Mesenchymal stem cell (in vitro differentiated cells and primary cell): ENCODE measurements at places on chromosomes 3 and 15.
A peak's percentile ranks its signal among the peaks of the same experiment; 100 is the strongest.

DNA sequence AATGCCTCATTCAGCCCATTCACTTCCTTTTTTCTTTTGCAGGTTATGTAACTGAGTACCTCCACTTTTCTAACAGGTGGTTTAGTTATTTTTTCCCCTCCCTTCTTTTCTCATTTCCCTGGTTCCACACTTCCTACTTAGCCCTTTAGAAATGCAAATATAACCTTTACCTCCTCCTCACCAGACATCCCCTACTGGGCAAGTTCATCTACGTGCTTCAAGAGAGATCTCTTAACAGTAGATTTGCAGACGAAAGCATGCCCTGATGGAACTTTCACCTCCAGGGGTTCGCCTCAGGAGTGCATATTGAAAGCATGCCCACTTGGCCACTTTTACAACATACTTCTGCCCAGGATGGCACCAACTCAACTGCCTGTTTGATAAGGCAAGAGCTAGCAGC, 314.1 kb upstream of the LRRC3B start:
- H3K27me3 ChIP-seq: no peaks in the 10 kb centered on the region
- no peak overlapping the region for H3K27ac ChIP-seq
- H3K4me3 ChIP-seq: no peak overlapping the region
- no peaks in the 10 kb centered on the region for H3K4me1 ChIP-seq
- no peaks in the 10 kb centered on the region for H3K36me3 ChIP-seq

DNA sequence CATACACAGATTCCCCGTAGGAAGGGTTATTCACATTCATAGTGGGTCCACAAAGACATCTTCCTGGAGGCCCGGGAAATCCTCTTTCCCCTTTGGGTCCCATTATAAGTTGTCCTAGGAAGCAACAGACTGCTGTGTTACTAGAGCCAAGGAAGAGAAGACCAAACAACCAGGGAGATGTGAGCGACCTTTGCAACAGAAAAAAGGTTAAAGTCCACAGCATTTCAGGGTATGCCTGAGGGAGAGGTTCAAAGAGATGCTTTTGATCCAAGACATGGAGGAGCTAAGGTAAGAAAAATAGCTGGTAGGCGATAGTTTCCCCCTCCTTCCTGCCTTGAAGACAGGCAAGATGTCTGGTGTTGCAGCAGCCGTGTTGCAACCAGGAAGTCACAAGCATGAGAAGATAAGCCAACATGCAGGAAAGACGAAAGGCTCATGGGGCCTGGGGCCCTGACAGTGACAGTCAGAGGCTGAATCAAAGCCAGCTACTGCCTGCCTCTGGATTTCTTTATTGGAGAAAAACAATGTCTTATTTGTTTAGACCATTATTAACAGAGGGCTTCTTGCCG, 30.9 kb downstream of the EAF1 start:
- H3K27ac ChIP-seq: no peak overlapping the region
- no peak overlapping the region for H3K4me3 ChIP-seq
- no peaks in the 10 kb centered on the region for H3K27me3 ChIP-seq
- no peaks in the 10 kb centered on the region for H3K4me1 ChIP-seq

DNA sequence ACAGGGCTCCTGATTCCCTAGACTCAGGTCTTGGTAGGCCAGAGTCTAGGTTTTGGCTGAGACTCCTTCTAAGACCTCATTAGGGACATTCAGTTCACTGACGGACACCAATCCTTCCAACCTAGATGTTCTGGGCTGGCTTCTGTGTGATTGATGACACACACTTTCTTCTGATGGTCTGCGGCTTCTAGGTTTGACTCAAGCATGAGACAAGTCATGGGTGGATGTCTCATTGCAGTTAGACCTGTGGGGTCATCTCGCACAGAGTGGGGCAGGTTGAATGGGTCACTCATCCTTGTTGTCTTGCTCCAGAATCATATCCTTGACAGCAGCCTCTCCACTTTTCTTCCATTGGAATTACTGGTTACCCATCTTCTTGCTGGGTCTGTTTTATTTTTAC, 35.8 kb downstream of the ARNT2 start:
- no peaks in the 10 kb centered on the region for H3K36me3 ChIP-seq
- no peak overlapping the region for H3K27ac ChIP-seq
- peaks cover 24% of the 10 kb centered on the region for H3K4me1 ChIP-seq
- DNase-seq: no peak

DNA sequence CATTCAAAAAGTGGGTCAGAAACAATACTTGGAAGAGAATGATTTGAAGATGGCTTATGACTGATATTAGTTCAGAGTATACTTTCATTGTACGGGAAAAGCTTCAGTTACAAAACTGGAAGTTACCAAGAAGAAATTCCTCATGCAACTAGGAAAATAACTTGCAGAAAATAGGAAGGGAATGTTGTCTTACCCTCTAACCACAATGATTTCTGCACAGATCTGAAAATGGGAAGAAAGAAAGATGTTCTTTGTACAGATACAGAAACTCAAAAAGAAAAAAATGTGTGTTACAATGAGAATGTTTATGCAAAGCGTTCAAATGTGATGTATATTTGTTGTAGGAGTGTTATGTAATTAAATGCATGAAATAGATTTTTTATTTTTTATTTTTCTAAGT, 3.7 kb downstream of the ZNF280D start:
- DNase-seq: no peak
- H3K4me1 ChIP-seq: peaks cover 7% of the 10 kb centered on the region
- H3K27me3 ChIP-seq: no peaks in the 10 kb centered on the region
- H3K27ac ChIP-seq: no peak overlapping the region
- peaks cover 27% of the 10 kb centered on the region for H3K36me3 ChIP-seq

DNA sequence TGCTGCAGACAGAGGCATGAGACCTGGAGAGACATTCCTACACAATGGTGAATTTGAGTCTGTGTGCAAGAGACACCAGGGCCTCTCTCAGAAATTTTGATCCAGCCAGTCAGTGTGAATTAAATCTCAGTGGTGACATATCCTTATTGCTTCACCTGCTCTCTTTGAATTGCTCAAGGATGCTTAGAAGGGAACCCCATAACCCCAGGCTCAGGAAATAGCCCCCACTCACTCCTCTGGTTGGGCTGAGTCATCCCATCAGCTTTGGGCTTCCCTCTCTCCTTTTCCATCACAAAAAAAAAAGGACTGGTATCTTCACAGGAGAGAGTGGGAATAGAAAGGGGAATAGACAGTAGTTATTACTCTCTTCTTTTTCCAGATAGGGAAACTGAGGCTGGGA, 33.0 kb upstream of the LARS2 start:
- no peak overlapping the region for H3K27ac ChIP-seq
- H3K4me1 ChIP-seq: no peaks in the 10 kb centered on the region
- no peak overlapping the region for H3K4me3 ChIP-seq
- peaks cover 12% of the 10 kb centered on the region for H3K27me3 ChIP-seq

- peaks cover 3% of the 10 kb centered on the region for H3K36me3 ChIP-seq
- peaks cover 7% of the 10 kb centered on the region for H3K4me1 ChIP-seq
- H3K27me3 ChIP-seq: no peaks in the 10 kb centered on the region
Measured at GRCh38 chr15:100928632-100929280, 9.6 kb downstream of the LRRK1 start.

- H3K36me3 ChIP-seq: no peaks in the 10 kb centered on the region
- no peak overlapping the region for H3K4me3 ChIP-seq
- H3K4me1 ChIP-seq: no peaks in the 10 kb centered on the region
- DNase-seq: no peak
- H3K27me3 ChIP-seq: no peaks in the 10 kb centered on the region
Measured at GRCh38 chr15:51314391-51315337, 23.7 kb downstream of the CYP19A1 start.

- DNase-seq: no peak
- no peaks in the 10 kb centered on the region for H3K27me3 ChIP-seq
- no peaks in the 10 kb centered on the region for H3K36me3 ChIP-seq
Measured at GRCh38 chr3:154161806-154162205, 40.6 kb downstream of the ARHGEF26 start.

- no peak for DNase-seq
- no peak overlapping the region for H3K27ac ChIP-seq
- no peaks in the 10 kb centered on the region for H3K36me3 ChIP-seq
- H3K4me3 ChIP-seq: no peak overlapping the region
Measured at GRCh38 chr3:184564685-184565385, 3.2 kb downstream of the EPHB3 start.

GRCh38 chr15:79136434-79137046, 46.0 kb upstream of the RASGRF1 start:
- DNase-seq: no peak
- no peaks in the 10 kb centered on the region for H3K36me3 ChIP-seq
- no peak overlapping the region for H3K4me3 ChIP-seq
- H3K27me3 ChIP-seq: peaks cover 9% of the 10 kb centered on the region
- no peak overlapping the region for H3K27ac ChIP-seq
- H3K4me1 ChIP-seq: no peaks in the 10 kb centered on the region

DNA sequence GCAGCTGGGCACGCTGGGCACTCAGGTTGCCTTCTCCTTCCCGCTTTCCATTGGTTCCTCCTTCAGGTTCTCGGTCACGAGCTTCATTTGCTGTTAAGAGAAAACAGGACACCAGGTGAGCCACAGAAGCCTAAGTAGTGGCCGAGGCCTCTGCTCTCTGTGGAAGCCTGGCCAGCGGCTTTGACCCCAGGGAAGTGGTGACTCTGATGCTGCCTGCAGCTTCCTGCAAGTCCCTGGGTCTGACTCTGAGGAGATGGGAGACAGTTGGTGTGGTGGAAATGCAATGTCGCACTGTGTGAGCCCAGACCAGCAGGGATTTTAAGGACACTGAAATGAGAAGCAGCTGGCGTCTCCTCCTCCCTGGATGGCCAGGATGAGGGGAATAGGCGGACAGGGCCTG, 80.5 kb downstream of the SNRK start:
- no peaks in the 10 kb centered on the region for H3K27me3 ChIP-seq
- H3K4me3 ChIP-seq: no peak overlapping the region
- no peak for DNase-seq
- peaks cover 17% of the 10 kb centered on the region for H3K36me3 ChIP-seq

- peaks cover 6% of the 10 kb centered on the region for H3K4me1 ChIP-seq
- peak overlapping the region; percentile 46 for H3K27ac ChIP-seq
- no peaks in the 10 kb centered on the region for H3K36me3 ChIP-seq
- no peak overlapping the region for H3K4me3 ChIP-seq
- no peaks in the 10 kb centered on the region for H3K27me3 ChIP-seq
Measured at GRCh38 chr3:141323936-141324704, 44.2 kb upstream of the ZBTB38 start.

DNA sequence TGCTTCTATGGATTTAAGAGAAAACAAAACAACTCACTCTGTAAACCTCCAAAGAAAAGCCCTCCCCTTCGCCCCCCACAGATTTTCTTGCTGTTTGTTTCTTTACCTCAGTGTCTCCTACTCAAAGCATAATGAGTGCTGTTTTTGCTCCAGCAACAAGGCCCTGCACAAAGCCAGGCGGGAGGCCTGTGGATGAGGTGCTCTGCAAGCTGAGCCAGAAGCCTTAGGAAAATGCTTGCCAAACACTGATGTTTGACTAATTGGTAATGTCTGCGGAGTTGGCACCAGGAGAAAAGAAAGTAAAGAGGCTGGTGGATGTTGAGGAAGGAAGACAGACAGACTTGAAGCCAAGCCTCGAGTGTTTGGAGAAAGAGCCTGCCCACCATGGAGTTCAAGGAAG, 99.7 kb downstream of the RARB start:
- no peaks in the 10 kb centered on the region for H3K4me1 ChIP-seq
- no peak overlapping the region for H3K4me3 ChIP-seq
- H3K27ac ChIP-seq: no peak overlapping the region

- no peak for DNase-seq
- peaks cover 17% of the 10 kb centered on the region for H3K4me1 ChIP-seq
- H3K4me3 ChIP-seq: no peak overlapping the region
- peaks cover 6% of the 10 kb centered on the region for H3K36me3 ChIP-seq
Measured at GRCh38 chr3:134376385-134376765, 2.1 kb upstream of the AMOTL2 start.

DNA sequence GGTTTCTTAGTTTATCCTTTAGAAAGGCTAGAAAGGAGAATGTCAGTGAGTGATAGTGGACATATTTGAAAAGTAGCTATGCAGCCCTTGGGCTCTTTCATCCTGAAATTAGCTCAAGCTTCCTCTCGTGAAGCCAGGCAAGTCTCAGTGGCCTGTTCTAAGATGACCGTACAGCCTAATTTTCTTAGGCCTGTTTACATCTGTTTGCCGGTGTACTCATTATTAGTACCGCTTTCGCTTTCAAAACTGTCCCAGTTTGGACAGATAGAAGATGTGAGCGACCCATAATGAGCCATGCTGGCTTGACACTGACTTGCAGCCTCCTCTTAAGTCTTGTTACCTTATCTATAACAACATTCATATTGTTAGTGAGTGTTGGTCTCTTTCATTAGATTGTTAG, 5.7 kb upstream of the ARL14 start:
- H3K4me1 ChIP-seq: no peaks in the 10 kb centered on the region
- no peak overlapping the region for H3K27ac ChIP-seq
- no peak for DNase-seq
- no peaks in the 10 kb centered on the region for H3K27me3 ChIP-seq

DNA sequence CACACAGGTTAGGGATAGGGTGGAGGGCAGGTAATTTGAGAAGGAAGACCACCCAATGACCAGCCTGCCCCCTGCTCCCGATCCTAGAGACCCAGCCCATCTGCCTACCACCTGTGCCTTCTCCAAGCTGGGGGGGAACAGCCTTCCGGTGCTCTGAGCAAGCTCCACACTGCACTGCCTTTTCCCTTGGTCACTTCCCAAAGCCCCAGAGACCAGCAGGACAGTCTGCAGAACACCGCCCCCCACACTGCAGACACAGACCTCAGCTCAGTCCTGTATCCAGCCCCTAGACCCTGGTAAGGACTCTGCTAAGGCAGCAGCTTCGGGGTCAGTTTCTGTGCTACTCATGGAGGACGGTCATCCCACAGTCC, 156.9 kb downstream of the MEGF11 start:
- H3K27me3 ChIP-seq: peaks cover 90% of the 10 kb centered on the region
- H3K27ac ChIP-seq: no peak overlapping the region
- no peaks in the 10 kb centered on the region for H3K36me3 ChIP-seq
- H3K4me3 ChIP-seq: no peak overlapping the region
- H3K4me1 ChIP-seq: no peaks in the 10 kb centered on the region
